ENCODE measurements at places on chromosomes 6 and 20. TPM values are rescaled to one million over a fixed set of nuclear protein-coding genes. Genes with fewer than 3 reads are reported as not detected.
A peak's percentile ranks its signal among the peaks of the same experiment; 100 is the strongest.

Gene ZKSCAN4
- total RNA-seq = 3.3 TPM

Gene OR11A1
- total RNA-seq = not detected

Gene DDO
- 3.5 TPM for total RNA-seq

Gene XKR7
- total RNA-seq = not detected

Gene CTCFL
- not detected for total RNA-seq

Gene C6orf52
- total RNA-seq = not detected

Gene PTK6
- total RNA-seq = not detected

Gene MEP1A
- total RNA-seq = not detected

Gene GABRR1
- total RNA-seq = 0.20 TPM

Gene EFHC1
- 0.46 TPM for total RNA-seq

- peak; percentile 47 for DNase-seq
Observed at GRCh38 chr20:62087227-62087626, 21.5 kb upstream of the TAF4 start.

DNA sequence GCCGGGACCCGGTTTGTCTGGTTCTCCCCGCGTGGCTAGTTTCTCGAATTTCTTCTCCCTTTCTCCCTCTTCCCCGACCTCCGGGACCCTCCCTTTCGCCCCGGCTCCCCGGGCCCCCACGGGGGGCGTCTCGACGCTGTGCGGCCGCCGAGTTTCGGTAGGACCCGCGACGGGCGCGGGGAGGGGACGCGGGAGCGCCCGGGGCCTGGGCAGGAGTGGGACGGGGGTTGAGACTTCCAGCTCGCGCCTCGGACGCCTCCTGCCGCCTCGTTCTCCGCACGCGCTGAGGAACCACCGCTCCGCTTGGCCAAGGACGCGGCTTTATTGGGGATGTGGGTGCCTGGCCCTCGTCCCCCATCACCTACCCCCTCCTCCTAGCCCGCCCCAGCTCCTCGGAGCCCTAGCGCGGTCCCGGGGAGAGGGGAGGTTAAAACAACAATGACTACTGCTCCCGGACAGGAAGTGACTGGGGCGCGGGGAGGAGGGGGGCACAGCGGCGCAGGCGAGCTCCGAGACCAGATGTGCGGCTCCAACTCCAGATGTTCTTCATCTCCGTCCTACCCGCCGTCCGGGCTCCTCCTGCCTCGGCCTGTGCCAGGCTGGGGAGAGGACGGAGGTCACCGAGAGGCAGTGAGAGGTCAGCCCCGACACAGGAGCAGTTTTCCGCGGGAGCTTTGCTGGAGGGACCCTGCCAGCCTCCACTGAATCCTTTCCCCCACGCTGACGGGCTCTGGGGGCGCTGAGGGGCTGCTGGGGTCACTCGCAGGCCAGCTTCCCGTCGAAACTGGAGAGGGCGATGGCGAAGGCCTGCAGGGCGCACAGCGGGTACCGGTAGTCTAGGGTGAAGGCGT, 917 bp upstream of the TEAD3 start:
- DNase-seq = no peak

DNA sequence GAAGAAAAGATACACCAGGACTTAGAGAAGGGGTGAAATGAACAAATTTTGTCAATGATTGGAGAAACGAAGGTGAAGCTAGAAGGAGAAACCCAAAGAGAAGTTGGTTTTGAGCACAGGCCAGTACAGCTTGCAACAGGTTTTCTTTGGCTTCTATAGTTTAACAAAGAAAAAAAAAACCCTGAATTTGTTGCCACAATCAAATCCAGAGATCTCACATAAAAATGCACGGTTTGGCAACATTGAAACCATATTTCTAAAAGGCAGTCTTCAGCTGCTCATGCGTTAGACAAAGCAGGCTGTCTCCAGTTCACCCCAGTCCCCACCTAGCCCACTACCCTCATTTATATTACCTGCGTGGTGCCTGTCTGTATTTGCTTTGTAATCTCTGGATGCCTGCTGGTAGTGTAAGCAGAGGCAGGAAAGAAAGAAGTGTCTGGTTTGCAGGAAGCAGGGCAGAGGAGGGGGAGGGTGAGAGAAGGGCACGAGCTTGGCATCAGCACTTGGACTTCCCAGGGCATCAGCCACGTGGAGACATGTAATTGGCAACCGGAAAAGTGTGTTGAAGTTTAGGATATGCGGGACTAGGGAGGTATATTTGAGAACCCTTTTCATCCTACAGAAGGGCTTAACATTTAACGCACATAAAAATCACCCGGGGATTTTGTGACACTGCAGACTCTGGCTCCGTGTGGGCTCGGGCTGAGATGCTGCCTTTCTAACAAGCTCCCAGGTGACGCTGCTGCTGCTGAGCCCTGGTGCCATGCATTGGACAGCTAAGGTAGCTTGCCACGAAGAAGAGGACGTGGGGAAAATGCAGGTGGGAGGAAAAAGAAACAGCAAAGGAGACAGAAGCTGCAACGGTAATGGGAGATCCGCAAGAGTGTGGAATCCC, 14.4 kb downstream of the PFDN4 start:
- no peak for DNase-seq

GRCh38 chr6:129709196-129709768, 695 bp downstream of the ARHGAP18 start:
- DNase-seq = no peak

DNA sequence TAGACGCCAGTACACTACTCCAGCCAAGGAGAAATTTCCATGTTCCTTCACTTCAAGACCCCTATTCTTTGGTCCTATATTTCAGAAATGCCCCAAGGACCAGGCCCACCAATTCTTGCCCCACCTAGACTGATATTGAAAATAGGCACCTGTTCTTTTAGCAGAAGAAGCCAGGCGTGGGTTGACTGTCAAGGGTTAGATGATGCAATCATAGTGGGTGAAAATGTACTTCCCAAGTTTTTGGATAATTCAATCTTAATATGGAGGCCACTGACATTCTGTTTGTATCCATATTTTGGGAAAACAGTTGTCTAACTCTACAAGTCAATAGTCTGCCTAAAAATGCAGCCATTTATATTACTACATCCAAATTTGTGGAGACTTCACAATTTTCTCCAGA, 21.0 kb upstream of the SNAP91 start:
- no peak for DNase-seq

- DNase-seq = no peak
Observed at GRCh38 chr6:16766043-16766536, 4.8 kb upstream of the ATXN1 start.

GRCh38 chr6:169274781-169275180, 21.1 kb upstream of the THBS2 start:
- DNase-seq = no peak

DNA sequence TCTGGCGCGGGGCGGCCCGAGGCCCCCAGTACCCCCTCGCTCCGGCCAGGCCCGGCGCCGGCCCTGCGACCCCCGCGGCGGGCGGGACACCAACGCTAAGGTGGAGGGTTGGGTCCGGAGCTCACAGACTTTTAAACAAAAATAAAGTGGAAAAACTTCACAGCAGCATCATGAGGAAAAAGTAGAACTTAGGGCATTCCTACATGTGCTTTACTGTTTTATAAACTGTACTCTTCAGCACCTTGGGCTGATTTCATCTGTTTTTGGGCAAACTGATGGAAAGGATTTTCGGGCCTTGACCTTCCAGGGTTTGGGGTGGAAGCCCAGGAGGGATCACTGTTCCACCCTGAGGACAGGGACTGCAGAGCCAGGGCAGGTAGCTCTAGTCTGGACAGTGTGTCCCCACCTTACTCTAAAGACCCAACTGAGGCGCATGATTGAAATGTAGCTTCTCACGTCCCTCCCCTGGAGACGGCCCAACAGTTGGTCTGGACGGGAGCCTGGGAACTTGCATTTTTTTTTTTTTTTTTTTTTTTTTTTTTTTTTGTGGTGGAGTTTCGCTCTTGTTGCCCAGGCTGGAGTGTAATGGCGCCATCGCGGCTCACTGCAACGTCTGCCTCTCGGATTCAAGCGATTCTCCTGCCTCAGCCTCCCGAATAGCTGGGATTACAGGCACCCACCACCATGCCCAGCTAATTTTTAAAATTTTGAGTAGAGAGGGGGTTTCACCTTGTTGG, 740 bp downstream of the NELFCD start:
- DNase-seq = peak; percentile 55

DNA sequence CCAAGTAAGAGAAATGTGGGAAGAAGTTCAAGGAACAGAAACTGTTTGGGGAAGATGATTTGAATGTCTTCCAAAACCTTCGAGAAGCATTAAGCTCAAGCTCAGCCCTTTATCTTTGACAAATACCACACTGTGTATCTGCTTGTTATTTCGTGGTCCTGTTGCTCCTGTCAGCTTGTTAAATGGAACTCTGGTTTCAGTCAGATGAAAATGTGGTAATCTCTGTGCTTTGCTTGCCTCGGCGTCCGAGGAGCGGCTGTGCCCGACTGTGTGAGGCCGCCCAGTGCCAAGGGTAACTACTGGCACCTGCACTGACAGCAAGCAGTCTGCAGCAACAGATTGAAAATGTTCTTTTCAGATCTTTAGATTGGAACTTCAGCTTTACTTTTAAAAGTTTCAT, 577.9 kb upstream of the FLRT3 start:
- DNase-seq = no peak

DNA sequence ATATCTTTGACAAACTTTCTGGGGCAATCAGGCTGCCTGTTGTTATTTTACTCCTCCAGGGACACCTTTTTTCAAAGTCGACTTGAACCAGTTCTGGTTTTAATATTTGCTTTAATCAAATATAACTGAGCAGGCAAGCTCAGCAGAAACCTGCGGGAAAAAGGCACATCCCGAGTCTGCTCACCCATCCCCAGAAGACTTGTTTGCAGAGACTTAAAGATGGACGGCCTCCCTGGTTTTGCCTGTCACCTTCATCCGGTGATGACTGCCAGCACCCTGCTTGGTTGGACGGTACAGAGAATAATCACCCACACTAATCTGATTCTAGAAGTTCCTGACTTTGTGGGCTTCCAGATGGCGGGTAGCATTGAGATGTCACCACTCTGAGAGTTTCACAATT, 36.8 kb downstream of the PPP1R3G start:
- DNase-seq = no peak

- DNase-seq = no peak
Observed at GRCh38 chr6:111176038-111176759, 88.9 kb downstream of the SLC16A10 start.

GRCh38 chr20:20447196-20447595, 79.3 kb downstream of the INSM1 start:
- DNase-seq = no peak

- DNase-seq = no peak
Observed at GRCh38 chr6:30067460-30068139, 602 bp downstream of the PPP1R11 start.

DNA sequence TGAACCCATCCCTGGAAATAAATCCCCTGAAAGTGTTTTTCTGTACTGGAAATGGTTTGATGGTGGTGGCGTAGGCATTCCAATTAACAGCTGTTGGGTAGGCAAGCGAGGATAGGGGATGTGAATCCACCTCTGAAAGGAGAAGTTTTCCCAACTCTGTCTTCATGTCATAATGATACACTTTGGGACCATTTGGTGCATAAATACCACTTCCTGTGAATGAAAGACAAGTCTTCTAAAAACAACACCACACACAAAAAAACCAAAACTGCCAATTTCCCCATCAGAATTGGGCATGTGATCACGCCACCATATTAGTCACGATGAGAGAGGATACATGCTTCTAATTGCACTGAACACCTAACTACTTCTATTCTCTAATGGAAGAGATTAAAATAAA, 6.4 kb downstream of the VNN2 start:
- no peak for DNase-seq

DNA sequence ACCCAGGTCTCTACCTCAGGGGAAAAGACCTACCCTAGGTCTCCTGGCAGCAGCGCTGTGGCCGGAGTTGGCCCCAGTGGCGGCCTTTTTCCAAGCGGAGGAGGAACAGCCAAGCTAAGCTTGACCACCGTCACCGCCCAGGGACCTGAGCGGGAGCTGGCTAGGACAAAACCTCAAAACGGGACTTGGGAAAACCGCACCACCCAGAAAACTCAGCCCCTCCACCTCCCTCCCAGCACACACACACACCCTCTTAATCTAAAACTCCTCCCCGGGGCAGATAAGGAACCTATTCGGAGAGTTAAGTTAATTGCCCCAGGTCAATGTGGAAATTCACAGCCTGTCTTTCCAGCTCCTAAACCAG, 2.7 kb upstream of the TRERF1 start:
- DNase-seq = no peak

- DNase-seq = no peak
Observed at GRCh38 chr6:107877968-107878367, 53.9 kb upstream of the SCML4 start.

GRCh38 chr20:57525328-57526086, 567 bp upstream of the CTCFL start:
- no peak for DNase-seq

DNA sequence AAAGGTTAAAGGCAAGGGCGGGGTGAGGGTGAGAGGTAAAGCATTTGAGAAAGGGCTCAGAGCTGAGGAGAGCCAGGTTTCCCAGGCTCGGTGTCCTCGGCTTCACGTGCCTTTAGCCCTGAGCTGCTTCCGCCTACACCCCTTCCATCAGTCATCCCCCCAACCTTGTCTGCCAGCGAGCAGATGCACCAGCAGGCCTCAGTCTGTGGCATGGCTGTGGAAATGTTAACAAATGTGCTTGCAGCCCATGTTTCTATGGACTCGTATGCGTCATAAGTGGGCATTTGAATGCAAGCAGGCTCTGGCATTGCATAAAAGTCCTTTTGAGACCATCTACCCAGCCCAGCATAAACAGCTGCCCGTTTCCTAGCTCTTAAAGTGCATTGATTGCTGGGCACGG, 88.8 kb downstream of the SYNJ2 start:
- no peak for DNase-seq

- DNase-seq = no peak
Observed at GRCh38 chr6:122736163-122736562, 43.4 kb upstream of the FABP7 start.

DNA sequence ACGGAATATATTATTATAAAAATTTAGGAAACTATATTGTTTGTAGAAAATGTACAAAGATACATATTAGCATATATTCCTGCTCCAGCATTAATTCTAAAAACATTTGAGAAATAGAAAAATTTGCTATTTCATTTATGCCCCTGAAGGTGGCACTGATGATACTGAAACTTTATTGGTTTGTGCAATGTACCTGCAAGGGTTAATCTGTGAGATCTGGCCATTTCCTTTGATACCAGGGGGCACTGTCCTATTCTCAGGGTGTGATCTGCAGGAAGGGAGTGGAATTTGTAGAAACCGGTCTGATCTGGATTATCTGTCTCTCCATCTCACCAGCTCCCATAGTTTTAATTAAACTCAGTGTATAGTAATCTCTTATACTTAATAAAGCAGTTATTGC, 625.1 kb upstream of the IMPG1 start:
- no peak for DNase-seq

DNA sequence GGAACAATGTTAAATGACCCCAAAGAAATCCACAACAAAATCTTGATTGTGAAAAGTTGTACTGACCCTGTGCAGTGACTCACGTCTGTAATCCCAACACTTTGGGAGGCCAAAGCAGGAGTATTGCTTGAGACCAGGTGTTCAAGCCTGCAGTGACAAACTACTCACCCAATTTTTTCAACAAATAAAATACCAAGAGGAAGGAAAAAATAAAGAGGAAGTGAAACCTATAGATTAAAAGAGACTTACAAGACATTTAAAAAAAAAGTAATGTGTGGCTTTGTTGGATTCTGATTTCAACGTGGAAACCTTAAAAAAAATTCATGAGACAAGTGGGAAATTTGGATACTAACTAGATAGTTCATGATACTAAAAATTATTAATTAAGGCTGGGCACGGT, 31.9 kb downstream of the GINS1 start:
- no peak for DNase-seq

- DNase-seq = no peak
Observed at GRCh38 chr6:21864206-21864605, 270.7 kb downstream of the SOX4 start.

GRCh38 chr6:107666084-107666980, 157.8 kb downstream of the SCML4 start:
- DNase-seq = peak; percentile 49

GRCh38 chr20:15144916-15145315, 807.5 kb upstream of the FLRT3 start:
- DNase-seq = no peak
